ENCODE measurements at places on chromosomes 3 and 15.

- no peak for DNase-seq
Measured at GRCh38 chr3:88019024-88019423, 39.8 kb downstream of the CGGBP1 start.

DNA sequence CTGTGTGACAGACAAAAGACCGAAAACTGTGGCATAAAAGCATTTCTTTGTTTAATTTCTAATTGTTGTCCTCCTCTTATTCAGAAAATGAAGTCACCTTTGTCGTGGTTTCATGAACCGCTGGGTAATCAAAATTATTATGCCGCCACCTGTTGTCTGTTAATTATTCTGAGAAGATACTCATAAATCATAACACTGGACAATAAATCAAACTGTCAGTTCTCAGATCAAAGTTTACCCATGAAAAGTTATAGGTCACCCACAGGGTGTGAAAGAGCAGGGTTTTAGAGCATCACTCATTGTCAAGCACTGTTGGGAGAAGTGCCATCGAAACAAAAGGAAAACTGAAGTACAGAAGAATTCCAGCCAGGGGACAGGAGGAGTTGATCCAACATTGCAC, 474.3 kb downstream of the NR2F2 start:
- DNase-seq: no peak

DNA sequence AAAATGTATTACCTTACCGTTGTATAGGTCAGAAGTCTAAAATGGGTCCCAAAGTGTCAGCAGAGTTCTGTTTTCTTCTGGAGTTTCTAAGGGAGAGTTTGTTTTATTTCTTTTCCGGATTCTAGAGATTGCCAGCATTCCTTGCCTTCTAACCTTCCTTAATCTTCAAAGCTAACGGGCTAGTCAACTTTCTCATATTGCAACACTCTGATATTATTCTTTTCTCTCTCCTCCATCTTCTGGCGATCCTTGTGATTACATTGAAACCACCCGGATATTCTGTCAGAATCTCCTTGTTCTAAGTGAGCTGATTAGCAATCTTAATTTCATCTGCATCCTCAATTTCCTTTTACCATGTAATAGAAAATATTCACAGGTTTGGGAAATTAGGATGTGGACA, 36.2 kb upstream of the AADACL2 start:
- no peak for DNase-seq

DNA sequence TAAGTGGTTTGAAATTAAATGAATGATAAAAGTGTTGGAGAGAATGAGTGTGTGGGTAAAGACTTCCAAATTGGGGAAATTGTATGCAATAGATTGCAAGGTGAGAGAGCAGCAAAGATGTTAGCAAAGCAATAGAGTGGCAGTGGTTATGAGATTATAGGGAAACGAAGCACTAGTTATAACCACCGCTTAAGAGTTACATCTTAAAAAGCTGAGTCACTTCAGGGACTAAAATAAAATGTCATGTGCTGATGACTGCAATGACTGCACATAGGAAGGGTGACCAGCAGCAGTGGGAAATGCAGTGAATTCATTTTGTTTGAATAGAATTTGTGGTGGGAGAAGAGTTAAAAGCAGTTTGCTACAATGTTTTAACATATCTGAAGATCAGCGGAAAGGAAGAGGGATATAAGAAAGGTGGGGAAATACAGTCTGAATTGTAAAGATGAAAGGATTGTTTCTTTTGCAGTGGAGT, 127.3 kb downstream of the RAP2B start:
- DNase-seq: no peak

GRCh38 chr3:127037418-127037841, 54.5 kb downstream of the PLXNA1 start:
- no peak for DNase-seq

All from activated naive CD8-positive, alpha-beta T cell treated with anti-CD3 and anti-CD28 coated beads, Interleukin-2, amount 10 ng/mL, durations not matched to agents 7 days and 5 days (primary cell).